T-helper 1 cell treated with Interleukin-12 subunit alpha and Interleukin-12 subunit beta and Interleukin-4 antibody, amounts not matched to agents 30 ng/mL and 1 ng/mL, for 36 hours (primary cell): ENCODE measurements at places on chromosomes 3 and 15. TPM values are rescaled to one million over a fixed set of nuclear protein-coding genes. Genes with fewer than 3 reads are reported as not detected.

The SLC22A14 gene
- total RNA-seq: not detected in 2 replicates

The SNTN gene
- total RNA-seq: not detected in 2 replicates

The SH2D7 gene
- total RNA-seq: 0.07 and 0.27 TPM in 2 replicates

The PDZRN3 gene
- total RNA-seq: not detected in 2 replicates

The REC114 gene
- not detected in 2 replicates for total RNA-seq

The PLA2G4E gene
- not detected in 2 replicates for total RNA-seq

The CCR1 gene
- total RNA-seq: 78.2 and 80.0 TPM in 2 replicates

The PCSK6 gene
- 2.4 and 2.5 TPM in 2 replicates for total RNA-seq

The UBA5 gene
- 44.5 and 48.9 TPM in 2 replicates for total RNA-seq

The DLL4 gene
- not detected in 2 replicates for total RNA-seq
